ENCODE measurements at places on chromosomes 5 and 9.
A peak's percentile ranks its signal among the peaks of the same experiment; 100 is the strongest.

DNA sequence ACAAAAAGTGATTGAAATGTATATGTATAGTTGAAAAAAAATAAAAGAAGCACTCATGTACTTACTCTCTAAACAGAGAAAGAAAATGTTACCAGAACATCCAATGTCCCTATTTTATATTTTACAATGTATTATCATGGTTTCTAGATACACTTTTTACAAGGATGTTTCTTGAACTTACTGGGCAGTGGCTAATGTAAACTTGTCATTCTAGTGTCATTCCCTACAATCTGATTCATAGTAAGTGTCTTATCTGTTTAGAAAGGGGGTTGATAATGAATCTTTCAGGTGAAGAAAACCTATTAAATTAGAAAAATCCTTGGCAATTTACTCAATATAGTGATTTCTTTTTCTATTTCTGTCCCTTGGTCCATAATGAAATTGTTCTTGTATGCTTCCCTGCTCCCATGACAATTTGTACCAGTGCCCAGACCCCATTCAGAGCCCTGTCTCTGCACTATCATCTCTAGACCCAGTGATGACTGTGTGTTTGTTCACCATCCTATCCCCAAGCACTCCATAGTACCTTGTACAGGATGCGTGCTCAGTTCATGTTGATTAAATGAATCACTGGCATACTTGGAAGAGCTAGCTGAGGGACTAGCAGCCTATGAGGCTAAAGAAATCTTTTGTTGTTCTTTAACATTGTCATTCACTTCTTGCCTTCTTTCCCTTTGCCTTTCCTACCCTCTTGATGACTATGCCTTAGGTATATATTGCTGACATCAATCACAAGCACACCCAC is 101.2 kb downstream of the HMHB1 start:
- DNase-seq = peak; percentile 56

- DNase-seq = no peak
These were observed 212.4 kb upstream of the DMRT1 start for GRCh38 chr9:629146-629545.

GRCh38 chr5:54705994-54706653 is 188.6 kb downstream of the SNX18 start:
- no peak for DNase-seq

DNA sequence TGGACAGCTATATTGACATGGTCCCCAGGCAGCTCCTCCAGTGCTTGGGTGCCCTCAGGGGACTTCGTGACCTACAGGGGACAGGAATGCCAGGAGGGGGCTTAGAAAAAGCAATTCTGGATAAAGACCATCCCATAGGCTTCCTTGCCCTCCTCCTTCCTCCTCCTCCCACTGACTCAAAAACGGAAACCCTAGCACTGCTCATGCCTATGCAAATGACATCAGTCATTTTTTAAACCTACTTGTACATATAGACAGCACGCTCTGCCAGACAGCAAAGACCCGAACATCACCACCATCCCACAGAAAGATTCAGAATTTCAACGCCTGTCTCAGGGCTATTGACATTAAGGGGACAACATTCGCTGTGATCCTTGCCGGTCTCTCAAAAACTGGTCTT is 11.0 kb downstream of the IGFBPL1 start:
- no peak for DNase-seq
